ENCODE measurements at places on chromosomes 12 and 14.
A peak's percentile ranks its signal among the peaks of the same experiment; 100 is the strongest.

- DNase-seq = no peak
Measured at GRCh38 chr14:93976477-93977057, at the start of gene ASB2. TSS of gene ASB2 (minus strand) at chr14:93976570. CDS start at chr14:93964539, 12,031 bp downstream.

DNA sequence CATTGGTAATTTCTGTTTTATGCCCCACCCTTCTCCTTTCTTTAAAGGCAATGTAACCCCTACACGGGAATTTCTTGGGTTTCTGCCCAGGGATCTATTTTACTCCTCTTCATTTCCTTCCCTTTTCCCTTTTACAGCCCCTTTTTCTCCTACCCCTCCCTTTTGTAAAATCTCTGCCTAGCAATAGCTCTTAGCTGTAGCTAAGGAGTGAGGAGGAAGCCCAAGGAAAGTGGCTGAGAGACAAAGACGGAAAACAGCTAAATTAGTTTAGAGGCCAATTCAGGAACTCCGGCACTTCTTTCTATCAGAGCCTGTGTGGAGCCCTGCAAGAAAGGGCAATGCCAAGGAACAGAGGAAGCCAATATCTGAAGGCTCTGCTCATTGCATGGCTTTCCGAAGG, 40.3 kb downstream of the SOCS2 start:
- no peak for DNase-seq

DNA sequence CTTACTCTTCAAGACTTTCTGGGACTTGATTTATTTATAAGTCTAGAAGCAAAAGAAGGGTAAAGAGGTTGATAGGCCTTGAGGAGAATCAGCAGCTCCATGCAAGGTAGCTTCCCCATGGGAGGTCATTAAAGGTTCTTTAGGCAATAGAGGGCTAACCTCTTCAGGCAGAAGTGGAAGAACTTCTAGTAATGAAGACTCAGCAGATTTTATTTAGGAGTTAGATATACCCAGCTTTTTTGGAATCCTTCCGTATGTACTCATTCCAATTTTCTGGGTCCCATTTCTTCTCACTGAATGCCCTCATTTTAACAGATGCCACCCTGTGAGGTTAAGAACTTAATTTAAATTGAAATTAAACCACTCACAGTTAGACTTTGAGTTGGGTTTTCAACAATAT, 565.6 kb downstream of the LRFN5 start:
- DNase-seq = no peak

GRCh38 chr14:42277840-42278239, 671.2 kb downstream of the LRFN5 start:
- no peak for DNase-seq

GRCh38 chr12:66813137-66813892, 134.4 kb upstream of the GRIP1 start:
- DNase-seq = no peak

DNA sequence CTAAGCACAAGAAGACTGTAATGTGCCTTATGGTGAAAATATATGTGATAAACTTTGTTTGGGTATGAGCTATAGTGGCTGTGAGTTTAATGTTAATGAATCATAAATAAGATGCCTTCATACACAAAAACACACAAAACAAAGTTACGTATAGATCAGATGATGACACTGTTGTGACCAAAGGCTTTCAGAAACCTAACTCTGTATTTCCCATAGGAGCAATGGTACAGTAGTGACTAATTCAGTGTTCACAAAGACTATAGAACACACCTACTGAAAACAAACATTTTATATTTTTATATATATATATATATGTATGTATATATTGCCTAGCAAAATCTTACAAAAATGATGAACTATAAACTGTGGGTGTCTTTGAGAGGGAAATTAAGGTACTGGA, 393.8 kb upstream of the DCN start:
- no peak for DNase-seq

- DNase-seq = peak; percentile 7
Measured at GRCh38 chr12:24838531-24838950, 110.4 kb downstream of the BCAT1 start.

GRCh38 chr12:16198884-16199283, 78.6 kb downstream of the SLC15A5 start:
- no peak for DNase-seq

DNA sequence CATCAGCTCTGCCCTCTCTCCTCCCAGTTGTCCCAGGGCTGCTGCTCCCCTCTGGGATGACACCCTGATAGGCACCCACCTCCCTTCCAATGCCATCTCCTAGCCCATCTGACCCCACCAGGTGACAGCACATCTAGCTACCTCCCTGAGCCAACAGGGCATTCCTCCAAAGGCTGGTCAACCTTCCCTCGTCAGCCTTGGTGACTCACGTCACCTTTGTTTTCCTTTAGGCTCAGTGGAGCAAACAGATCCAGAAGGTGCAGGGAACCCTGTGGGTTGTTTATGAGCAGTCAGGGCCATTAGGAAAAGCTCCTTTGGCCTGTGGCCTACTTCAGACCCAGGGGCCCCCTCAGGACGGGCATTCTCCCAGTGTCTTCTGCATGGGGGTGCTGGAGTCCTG, 32.4 kb downstream of the PIGH start:
- DNase-seq = no peak

DNA sequence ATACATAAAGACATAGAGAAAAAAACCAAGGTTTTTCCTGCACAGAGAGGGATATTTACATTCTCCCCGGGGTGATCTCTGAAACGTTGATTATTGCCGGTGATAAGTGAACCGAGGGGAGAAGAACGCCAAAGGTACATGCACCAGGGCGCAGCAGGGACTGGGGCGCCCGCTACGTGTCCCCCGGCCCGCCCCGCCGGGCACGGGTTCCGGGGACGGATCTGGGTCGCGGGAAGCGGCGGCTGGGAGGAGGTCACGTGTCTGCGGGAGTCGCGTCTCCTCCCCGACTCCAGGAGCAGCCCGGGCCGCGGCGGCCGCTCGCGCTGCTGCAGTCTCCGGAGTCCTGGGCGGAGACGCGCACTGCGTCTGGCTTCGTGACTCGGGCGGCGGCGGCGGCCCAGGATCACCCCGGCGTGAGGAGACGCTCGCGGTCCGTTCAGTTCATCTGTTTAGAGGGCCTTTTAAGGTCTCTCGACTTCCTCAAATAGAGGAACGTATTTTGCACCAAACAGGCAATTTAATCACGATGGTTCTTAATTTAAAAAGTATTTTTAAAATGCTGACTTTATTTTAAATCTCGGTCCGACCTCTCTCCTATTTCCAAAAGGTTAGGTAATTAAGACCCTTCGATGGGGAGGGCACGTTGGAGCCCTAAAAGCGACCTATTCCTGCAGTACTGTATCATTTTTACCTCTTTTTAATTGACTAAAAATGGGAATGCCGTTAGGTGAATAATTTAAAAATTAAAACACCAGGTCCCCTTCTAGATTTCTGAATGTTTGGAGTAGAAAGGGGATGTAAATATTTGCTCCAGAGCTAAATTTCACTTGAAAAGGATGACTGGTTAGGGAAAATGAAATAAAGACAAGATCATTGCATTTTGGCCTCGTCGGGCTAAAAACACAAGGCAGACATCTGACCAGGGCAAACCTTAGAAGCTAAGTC, 1.8 kb upstream of the BHLHE41 start:
- DNase-seq = peak; percentile 62

DNA sequence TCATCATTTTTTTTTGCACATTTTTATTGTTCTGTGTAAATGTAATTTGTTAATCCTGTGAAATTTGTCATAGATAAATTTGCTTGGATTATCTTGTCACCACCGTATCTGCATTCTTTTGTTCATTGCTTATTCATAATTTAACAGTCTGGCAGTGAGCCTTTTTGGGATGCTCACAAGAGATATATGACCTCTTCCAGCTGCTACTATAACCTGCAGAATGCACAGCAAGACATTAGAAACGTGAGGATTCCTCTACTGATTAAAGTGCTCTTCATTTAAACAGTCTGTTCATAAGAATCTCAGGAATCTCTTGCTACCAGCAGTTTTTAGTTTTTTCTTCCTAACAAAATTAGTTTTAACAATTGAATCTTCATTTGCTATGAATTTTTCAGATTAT, 9.1 kb downstream of the NPAS3 start:
- DNase-seq = no peak

- no peak for DNase-seq
Measured at GRCh38 chr12:120760349-120761254, 35.0 kb downstream of the ACADS start.

DNA sequence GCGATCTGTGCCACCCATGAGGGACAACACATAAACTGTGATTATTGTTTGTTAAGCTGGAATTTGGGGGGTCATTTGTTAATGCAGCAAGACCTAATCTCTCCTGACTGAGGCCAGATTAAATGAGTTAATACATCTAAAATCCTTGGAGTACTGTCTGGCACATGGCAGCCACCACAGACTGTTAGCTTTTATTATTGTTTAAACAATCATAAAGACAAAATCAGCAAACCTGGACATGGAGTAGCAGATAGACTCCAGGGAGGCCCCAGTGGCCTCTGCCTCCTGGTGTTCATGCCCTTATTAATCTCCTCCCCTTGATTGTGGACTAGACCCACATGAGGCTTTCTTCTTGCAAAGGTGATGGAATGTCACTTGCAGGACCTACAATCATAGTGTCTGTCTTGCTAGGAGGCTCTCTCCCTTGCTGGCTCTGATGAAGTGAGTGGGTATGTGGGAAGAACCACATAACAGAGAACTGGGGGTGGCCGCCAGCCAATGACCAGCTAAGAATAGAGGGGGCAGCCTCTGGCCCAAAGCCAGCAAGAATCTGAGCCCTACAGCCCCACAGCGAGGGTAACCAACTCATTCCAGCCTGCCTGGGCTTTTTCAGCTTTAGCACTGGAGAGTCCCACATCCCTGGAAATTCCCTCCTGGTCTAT, 142.0 kb downstream of the SCARB1 start:
- DNase-seq = no peak

- DNase-seq = no peak
Measured at GRCh38 chr14:70698288-70698687, 56.6 kb downstream of the TTC9 start.

DNA sequence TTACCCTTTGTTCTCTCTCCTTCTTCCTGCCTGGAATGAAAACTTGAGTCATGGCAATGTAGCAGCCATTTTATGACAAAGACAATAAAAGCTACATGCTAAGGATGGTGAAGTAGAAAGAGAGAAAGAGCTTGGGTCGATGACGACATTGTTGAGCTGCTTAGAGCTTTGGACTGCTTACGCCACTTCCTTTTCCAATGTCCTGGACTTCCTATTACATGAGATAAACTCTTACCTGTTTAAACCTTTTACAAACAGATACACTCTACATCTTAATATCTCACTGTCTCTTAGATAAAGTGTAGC, 70.1 kb downstream of the PEBP1 start:
- no peak for DNase-seq

DNA sequence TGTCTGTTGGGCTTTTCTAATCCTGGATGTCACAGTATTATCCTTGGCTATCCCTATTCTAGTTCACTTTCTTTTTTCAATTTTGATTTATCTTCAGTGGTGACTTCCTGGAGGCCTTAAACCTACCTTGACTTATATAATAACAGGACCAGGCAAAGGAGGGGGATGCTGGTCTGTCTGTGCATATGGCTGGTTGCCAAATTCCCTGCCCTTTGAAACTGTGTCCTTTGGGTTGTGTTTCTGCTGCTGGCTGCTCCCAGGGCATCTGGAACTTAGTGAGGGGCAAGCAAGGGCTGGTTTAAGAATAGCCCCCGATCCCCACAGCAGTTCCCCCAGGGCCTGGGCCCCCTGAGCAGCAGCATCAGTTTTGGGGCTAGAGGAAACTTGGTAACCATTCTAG, 96.0 kb upstream of the MAX start:
- DNase-seq = no peak

- no peak for DNase-seq
Measured at GRCh38 chr14:41313196-41313595, 293.5 kb upstream of the LRFN5 start.

- no peak for DNase-seq
Measured at GRCh38 chr12:130706311-130706710, 9.8 kb downstream of the RIMBP2 start.

- DNase-seq = no peak
Measured at GRCh38 chr12:69679119-69679518, 20.0 kb downstream of the BEST3 start.

DNA sequence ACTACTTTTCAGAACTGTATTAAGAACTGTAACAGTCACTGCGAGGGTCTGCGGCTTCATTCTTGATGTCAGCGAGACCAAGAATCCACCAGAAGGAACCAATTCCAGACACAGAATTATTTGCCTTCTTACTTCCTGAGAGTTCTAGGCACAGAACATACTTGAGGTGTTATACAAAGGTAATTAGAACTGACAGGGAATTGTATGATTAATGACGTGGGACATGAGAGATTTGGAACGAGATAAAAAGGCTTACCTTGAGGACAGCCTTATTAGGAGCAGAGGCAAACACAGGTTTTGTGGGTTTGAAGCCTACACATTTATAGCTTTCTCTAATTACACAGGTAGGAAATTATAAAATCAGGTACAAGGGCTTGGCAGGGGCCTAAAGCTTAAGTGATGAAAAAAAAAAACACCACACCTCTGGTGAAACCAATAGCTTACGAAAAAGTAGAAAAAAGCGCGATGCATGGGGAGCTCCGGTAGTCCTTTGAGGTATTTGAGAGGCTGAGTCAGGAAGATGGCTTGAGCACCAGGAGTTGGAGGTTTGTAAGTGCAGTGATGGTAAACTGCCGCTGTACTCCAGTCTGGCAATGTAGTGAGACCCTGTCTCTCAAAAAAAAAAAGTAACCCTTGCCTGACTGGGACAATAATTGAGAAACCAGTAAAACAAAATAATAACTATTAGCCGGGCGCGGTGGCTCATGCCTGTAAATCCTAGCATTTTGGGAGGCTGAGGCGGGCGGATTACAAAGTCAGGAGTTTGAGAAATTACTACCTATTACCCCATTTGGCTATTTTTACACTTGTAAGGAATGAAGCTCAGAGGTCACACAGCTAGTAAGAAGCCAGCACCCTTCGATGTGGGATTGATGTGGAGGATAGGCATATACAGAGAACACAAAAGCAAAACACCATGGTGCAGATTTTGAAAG, 795 bp upstream of the ACOT2 start:
- DNase-seq = no peak

GRCh38 chr12:46470036-46470627, 97.6 kb upstream of the SLC38A2 start:
- DNase-seq = no peak

- DNase-seq = no peak
Measured at GRCh38 chr12:82149045-82149444, 209.1 kb downstream of the CCDC59 start.

DNA sequence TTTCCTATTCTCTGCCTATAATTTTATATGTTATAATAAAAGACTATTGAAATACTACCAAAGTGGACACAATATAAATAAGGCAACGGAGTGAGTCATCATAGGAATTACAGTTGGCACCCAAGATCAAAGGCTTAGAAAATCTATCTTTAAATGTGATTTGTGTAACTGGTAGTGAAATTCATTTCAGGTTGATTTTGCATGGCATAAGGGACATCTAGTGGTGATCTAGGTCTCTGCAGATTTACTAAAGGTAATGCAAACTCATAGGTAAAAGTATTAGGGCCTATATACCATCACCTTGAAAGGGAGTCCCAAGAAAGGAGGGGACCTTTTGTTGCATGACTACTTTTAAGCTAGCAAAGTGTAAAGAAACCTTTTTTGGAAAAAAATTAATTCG, 527.2 kb downstream of the NRXN3 start:
- DNase-seq = no peak

- DNase-seq = no peak
Measured at GRCh38 chr14:53683229-53683628, 273.4 kb downstream of the BMP4 start.

Data from stimulated activated effector memory CD8-positive, alpha-beta T cell treated with anti-CD3 and anti-CD28 coated beads, Interleukin-12 subunit alpha, Interleukin-12 subunit beta, amount 100 ng/mL, for 72 hours (primary cell).